Aorta (tissue), 5 donors: ENCODE measurements at places on chromosomes 6 and 20.

DNA sequence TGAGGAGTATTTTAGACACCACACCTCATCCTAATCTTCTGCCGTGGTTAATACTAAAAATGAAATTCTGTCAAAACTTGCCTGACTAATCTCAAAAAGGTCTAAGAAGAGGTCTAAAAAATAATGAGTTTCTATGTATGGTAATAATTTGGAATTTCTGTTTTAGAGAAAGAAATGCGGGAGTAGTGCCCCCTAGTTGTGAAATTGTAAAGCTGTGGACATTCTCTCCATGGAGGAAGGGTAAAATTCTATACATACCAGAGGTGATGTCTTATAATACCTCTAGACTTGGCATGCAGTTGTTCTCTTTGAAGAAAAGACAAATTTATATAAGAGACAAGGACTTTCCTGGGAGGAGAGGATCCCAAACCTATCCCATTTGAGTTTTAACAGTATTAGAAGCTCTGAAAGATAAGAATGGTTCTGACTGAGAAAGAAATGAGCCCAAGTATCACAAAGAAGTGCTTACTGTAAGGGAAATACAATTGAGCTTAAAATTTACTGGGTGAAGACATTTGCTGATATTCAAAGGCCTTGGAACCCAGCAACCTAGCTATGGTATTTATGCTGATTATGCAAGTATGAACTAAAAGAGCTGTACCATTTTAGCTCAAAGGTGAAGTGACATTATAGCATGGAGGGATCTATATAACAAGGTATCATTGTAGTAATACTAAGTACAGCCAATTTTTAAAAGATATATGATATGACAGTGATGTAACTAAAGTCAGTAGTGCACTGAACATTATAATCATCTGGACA is 5.1 kb upstream of the EPHA7 start:
- H3K4me3 ChIP-seq = no peak overlapping the region
- H3K36me3 ChIP-seq = no peaks in the 10 kb centered on the region
- no peaks in the 10 kb centered on the region for H3K4me1 ChIP-seq
- no peak for DNase-seq
- H3K27ac ChIP-seq = no peak overlapping the region

DNA sequence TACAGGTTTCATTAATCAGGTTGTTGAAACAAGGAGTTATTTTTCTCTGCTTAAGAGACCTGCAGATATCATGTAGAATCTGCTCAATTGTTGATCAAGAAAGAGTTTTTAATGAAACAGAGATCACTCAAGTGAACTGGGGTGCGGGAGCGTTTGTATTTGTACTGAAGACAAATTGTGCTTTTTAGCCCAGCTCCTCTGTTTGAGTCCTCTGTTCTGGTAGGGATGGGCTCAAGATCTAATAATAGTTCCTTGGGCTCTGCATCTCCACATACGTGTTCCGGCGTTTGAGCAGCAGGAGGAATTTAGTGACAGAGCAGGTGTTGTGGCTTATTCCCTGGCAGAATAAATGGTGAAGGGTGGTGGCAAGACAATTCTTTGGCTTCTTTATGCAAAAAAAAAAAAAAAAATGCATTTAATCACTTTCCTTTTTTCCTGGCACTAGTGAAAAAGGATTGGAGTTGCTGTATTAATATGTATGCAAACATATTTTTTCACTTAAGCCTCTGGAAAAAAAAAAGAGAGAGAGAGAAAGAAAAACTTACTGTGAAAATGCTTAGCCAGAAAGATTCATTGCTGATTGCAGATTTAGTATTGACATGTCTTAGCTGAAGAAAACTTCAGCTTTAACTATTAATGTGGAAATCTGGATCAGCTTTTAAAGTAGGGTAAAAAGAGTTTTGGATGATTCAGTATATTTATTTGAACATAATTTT is 4.0 kb downstream of the CITED2 start:
- no peaks in the 10 kb centered on the region for H3K27me3 ChIP-seq
- H3K36me3 ChIP-seq = no peaks in the 10 kb centered on the region
- no peak for DNase-seq
- peaks cover 3% of the 10 kb centered on the region for H3K4me1 ChIP-seq
- H3K4me3 ChIP-seq = no peak overlapping the region
- H3K27ac ChIP-seq = no peak overlapping the region

DNA sequence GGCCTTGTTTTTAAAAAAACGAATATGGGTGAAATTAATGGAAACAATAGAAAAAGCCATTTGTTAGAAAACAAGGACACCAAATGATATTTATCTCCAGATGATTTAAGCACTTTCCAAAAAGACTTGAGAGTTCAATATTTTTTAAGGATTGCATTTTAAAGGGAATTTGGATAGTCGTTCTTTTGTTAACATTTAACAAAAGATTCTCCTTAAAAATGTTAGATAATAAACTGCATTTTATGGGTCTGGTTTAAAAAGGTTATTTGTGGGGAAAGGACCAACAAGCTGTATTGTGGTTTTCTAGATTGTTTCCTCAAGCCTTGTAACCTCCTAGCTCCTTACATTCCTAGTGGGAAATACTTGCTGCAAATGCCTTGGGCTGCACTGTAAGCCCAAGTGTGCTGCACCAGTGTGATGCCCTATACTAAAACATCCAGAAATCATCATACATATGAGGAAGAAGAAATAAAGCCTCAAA is 1.5 kb upstream of the PHIP start:
- no peaks in the 10 kb centered on the region for H3K27me3 ChIP-seq
- H3K36me3 ChIP-seq = no peaks in the 10 kb centered on the region
- no peak for DNase-seq
- no peaks in the 10 kb centered on the region for H3K4me1 ChIP-seq

DNA sequence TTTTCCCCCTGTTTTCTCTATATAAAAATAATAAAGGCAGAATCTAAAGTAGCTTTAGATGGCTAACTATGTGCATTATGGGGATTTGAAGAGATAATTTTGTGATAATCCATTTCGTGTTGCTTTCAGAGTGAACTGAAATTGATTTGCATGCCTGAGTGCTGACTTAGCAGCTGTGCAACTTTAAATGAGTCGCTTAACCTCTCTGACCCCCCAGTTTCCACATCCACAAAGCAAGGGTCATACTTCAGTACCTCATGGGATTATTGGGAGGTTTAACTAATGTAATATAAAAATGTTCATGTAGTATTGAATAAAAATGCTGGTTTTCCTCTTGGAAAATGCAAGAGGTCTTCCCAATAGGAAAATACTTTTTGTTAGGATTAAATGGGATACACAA is 63.8 kb upstream of the FABP7 start:
- H3K4me3 ChIP-seq = no peak overlapping the region
- H3K27ac ChIP-seq = no peak overlapping the region
- H3K36me3 ChIP-seq = no peaks in the 10 kb centered on the region
- H3K4me1 ChIP-seq = no peaks in the 10 kb centered on the region
- H3K27me3 ChIP-seq = no peaks in the 10 kb centered on the region

DNA sequence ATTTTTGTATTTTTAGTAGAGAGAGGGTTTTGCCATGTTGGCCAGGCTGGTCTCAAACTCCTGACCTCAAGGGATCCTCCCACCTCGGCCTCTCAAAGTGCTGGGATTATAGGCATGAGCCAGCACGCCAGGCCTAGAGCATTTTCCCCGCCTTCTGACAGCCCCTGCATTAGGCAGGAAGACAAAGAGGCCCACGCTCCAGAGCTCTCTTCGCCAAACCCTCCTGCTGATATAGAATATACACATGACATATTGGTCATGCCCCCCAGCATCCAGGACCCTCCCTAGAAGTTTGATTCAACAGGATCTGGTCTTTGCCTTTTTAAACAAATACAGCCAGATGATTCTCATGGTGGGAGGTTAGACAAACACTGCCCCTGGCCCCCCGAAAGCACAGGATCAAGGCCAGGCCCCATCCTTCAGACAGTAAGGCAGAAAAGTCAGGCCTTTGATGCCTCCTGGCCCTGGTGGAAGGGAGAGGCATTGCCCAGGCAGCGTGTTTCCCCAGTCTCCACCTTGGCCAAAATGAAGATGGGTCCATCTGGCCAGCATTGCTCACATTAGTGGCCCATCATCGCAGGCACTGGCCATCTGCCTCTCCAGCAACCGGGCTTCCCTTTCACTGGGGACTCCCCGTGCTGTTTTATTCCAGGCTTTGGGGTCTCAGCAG is 4.4 kb downstream of the SULF2 start:
- H3K27ac ChIP-seq = no peak overlapping the region
- no peaks in the 10 kb centered on the region for H3K36me3 ChIP-seq
- H3K4me1 ChIP-seq = no peaks in the 10 kb centered on the region

DNA sequence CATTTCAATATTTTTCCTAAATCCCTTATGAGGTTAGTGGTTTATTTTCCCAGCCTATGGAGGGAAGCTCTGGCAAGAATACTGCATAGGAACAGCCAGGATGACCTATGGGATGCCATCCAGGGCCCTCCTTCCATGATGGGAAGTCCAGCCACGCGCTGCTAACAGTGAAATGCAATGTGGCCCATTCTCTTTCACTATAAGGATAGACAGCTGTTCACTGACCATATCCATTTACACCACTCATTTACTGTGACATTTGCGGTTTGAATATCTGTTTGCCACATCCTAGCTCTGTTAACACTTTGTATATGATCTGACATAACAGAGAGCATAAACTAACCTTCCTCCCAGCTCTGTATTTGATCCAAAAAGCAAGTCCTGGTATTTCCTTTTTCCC is 471.7 kb downstream of the CBLN4 start:
- no peaks in the 10 kb centered on the region for H3K36me3 ChIP-seq
- no peaks in the 10 kb centered on the region for H3K4me1 ChIP-seq
- H3K27ac ChIP-seq = no peak overlapping the region

DNA sequence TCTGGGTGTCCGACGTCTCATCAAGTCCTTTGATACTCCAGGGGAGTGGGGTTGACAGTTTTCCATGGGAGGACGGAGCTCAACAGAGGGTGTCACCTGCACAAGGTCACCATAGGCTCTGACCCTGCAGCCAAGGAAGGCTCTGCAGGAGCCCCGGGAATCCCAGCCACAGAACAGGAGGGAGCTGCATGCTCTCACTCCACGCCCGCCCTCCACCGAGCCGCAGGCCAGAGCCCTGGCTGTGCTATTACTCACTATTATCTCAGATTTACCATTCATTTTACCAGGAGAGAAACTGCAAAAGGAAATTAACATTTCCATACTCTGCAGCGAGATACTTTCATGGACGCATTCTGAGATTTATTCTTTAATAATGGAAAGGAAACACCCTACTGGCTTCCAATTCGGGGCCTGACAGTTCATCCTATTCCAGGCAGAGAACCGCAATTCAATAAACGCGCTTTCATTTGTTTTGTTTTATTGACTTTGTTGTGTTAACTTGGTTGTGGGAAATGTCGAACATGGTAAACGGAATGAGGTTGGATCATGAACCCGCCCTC is 18.3 kb upstream of the NTSR1 start:
- DNase-seq = no peak
- no peaks in the 10 kb centered on the region for H3K4me1 ChIP-seq
- no peaks in the 10 kb centered on the region for H3K27me3 ChIP-seq
- no peak overlapping the region for H3K4me3 ChIP-seq
- no peak overlapping the region for H3K27ac ChIP-seq

DNA sequence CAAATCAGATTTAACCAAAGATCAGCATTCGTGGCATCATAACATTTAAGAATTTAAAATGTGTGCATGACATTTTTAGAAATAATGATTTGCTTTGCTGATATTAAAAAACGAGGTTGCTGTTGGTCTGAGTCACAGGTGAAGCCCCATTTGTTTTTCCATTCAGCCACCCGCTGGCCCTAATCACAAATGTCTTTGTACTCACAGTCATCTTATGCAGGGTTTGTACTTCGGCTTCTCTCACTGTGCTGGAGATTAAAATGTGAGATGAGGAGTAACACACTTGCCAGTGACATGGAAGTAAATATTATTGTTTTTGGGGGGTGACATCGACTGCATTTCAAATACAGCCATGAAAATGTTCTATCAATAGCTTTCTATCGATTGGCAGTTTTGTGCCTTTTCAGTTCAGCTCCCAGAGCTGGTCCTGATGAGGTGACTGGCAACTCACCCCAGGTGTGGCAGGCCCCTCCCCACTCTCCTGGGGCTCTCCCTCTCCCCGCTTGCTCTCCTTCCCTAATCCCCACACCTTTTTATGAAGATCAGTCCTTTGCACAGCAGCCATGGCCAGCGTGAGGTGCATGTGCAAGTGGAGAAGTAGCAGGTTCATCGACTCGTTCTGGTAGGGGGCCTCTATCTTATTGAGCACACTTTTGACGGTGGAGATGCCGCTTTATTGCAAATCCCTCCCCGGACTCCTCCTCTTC is 58.8 kb upstream of the FUCA2 start:
- DNase-seq = no peak
- no peaks in the 10 kb centered on the region for H3K4me1 ChIP-seq
- H3K4me3 ChIP-seq = no peak overlapping the region
- H3K36me3 ChIP-seq = no peaks in the 10 kb centered on the region
- H3K27ac ChIP-seq = no peak overlapping the region
